Activated CD4-positive, CD25-positive, alpha-beta regulatory T cell (primary cell): ENCODE measurements at places on chromosomes 5 and 9.

DNA sequence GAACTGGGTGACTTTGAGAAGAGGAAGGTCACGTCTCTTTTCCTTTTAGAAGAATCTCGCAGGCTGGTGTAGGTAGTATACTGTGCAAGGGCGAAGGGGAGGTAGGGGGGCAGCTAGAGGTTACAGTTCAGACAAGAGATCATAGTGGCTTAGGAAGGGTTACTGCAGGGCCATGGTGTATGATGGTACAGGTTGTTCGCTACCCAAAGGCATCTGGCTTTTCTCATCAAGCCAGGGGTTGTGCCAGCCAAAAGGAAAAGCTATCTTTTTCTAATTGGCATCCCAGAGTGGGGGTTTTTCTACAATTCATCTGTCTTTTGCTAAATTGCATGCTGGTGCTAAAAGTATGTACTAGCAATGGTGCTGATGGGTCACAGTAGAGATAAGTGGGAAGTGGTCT is 22.8 kb downstream of the MAMDC2 start:
- no peak for DNase-seq

DNA sequence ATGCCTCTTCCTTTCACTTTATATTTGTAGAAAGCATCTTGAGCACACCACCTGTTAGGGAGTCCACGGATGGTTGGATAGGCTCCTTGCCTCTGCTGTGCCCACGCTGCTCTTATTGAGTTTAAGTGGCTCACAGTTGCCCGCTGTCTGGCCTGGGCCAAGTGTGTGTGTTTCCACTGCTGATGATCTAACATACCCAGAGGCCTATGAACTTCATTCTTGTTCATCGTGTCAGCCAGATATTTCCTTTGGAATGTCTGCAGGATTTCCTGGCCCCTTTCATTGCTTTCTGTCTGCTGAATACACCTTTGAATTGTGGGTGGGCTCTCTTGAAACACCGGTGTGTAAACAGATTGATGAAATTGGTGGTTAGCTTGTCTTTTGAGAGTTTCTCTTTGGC is 46.6 kb downstream of the MVB12B start:
- no peak for DNase-seq

- DNase-seq, result no peak
These were observed 11.2 kb downstream of the MRPS27 start for GRCh38 chr5:72308853-72309191.

- DNase-seq, result no peak
These were observed 61.1 kb upstream of the LPAR1 start for GRCh38 chr9:111099199-111100008.

- DNase-seq, result no peak
These were observed 2.4 kb upstream of the PLEKHG4B start for GRCh38 chr5:89337-90286.

- DNase-seq, result no peak
These were observed 77.7 kb downstream of the FOXD1 start for GRCh38 chr5:73370640-73371583.

DNA sequence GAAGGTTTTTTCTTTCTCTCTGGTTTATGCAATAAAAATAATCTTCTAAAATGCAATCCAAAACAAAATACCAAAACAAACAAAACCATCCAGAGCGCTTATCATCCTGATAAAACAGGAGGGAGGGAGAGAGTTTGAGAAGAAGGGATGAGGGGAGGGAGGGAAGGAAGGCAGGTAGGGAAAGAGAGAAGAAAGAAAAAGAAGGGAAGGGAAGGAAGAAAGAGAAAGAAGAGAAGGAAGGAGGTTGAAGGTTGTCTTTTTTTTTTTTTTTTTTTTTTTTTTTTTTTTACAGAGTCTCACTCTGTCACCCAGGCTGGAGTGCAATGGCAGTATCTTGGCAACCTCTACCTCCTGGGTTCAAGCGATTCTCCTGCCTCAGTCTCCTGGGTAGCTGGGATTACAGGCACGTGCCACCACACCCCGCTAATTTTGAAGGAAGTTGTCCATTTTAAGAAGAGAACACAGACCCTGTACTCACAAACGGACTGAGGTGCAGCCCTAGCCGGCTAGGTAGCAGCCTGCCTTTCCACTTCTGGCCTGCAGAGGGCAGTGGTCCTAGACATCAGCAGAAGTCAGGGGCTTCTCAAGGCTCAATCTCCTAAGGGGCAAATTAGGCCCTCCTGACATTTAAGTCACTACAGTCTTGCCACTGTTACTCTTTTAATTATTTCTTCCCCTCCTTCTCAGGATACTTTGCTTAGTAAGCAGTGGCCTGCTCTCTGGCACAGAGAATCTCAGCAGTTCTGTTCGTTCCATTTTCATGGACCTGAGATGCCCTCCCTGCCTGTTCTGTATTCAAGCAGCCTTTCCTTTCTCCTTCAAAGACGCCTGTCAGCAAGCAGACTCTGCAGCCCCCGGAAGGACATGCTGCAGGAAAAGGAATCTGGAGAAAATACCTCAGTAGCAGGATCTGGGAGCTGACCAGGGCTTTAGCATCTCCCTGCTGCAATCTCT is 76.4 kb downstream of the EPB41L4B start:
- DNase-seq, result peak; percentile 42

DNA sequence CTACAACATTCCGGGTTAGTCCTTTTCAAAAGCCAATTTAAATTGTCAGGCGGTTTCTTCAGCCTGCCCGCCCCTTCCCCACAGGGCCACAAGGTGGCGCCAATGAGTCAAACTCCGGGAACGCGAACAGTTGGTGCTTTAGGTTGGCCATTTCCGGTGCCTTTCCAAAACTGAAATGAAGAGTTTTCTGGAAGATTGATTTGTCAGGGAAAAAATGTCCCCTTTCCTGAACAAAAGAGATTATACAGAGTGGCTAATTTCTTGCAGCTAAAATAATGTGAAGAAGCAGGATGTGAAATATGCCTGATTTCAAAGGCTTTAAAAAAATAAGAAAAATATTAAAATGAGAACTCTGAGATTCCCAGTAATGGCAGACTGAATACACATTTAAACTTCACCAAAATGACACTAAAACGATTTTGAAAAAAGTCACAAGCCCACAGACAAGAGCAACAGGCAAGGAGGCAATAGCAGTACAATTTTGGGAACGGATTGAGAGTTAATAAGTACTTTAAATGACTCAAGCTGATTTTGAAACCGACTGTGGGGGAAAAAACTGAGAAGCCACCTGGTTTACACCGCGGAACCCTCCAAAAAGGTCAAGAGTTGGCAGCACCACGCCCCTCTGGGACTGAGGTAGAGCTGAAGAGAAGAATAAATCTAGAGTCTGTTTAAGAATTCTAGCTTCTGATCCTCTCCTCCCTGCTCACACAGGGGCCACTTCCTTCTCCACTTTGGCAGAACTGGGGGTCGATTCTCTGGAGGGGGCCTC is 45.7 kb downstream of the SLC46A2 start:
- peak; percentile 38 for DNase-seq
